ENCODE measurements at places on chromosomes 7 and 10. TPM values are rescaled to one million over a fixed set of nuclear protein-coding genes. Genes with fewer than 3 reads are reported as not detected.
A peak's percentile ranks its signal among the peaks of the same experiment; 100 is the strongest.

COL1A2 gene
- total RNA-seq = 0.15 TPM

DNA sequence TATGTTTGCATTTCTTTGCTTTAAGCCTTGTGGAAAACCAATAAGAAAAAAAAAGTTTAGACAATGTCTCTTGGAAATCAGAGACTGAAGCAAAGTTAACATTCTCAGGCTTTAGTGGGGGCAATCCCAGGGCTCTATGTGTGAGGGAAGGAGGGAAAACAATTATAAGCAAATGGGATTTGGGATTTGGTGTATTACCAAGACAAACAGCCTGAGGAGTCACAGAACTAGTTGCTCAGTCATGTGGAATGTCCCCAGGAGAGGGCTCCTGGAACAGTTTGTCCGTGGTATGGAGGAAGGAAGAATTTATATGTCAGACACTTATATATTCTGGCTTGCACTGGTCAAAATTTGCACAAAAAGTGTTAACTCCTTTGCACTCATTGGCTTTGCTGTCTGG, 562.9 kb upstream of the TPK1 start:
- no peak for DNase-seq
- H3K4me1 ChIP-seq = no peaks in the 10 kb centered on the region
- H3K4me3 ChIP-seq = no peak overlapping the region
- H3K27me3 ChIP-seq = no peaks in the 10 kb centered on the region
- no peak overlapping the region for H3K27ac ChIP-seq

DNA sequence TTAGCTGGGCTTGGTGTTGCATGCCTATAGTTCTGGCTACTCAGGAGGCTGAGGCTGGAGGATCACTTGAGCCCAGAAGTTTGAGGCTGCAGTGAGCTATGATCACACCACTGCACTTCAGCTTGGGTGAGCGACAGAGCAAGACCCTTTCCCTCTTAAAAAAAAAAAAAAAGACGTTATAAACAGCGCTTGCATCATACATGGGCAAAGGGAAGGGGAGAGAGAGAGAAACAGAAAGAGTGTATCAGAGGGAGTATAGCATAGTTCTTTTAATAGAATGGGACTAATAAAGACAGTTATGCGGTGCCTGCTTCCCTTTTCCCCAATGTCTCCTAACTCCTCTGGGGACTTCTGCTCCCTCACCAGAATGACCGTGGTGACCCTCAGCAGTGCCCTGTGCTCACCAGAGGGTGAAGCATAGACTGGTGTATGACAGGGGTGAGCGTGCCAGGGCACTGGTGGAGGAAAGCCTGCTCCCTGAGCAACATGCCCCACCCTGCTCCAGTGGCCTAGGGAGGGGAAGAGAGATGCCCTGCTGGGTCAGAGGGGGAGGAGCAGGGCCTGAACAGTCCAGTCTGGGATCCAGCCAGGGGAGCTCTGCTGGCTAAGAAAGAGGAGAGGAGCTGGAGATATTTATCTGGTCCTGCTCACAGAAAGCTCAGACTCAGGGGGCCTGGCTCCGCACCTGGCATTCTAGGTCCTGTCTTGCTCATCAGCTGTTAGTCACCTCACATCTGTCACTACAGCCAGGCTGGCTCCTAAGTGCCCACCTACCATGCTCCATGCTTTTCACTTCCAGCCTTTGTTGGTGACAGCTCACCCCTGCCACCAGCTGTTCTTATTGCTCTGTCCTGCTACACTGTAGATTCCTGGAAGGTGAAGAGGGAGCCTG, 2.2 kb downstream of the PDZD7 start:
- H3K36me3 ChIP-seq = no peaks in the 10 kb centered on the region
- peaks cover 15% of the 10 kb centered on the region for H3K4me1 ChIP-seq
- H3K27ac ChIP-seq = no peak overlapping the region
- no peak overlapping the region for H3K4me3 ChIP-seq

DNA sequence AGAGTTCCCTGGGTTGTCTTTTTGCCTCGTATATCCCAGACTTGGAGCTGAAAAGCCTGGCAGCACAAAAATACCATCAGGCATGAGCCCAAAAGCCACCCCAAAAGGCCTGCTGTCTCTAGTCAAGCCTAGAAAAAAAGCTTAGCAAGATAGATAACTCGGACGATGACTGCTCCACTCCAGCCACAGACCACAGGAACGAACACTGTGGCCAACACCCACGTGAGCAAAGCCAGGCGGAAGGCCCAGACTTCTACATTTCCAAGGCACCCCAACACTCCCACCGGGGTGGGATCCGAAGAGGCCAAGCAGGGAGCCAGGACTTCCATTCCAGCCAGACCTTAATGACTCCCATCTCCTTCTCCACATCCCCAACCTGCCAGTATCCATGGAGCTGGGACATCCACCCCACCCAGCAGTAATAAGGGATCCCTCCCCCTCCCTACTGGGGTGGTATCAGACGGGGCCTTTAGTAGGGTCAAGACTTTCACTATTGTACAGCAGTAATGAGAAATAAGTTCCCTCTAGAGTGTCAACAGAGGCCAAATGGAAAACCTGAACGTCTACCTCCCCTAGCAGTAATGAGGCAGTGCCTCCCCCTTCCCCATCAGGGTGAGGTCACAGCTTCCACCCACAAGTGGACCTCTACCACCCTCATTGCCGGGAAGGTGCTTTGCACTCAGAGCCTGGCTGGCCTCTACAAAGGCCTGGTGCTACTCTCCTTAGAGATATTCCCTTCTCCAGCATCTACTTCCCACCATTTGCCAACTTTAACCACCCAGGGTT, 23.0 kb downstream of the PRLHR start:
- no peak overlapping the region for H3K4me3 ChIP-seq
- H3K27ac ChIP-seq = no peak overlapping the region
- H3K4me1 ChIP-seq = peaks cover 12% of the 10 kb centered on the region
- peaks cover 6% of the 10 kb centered on the region for H3K27me3 ChIP-seq
- no peak for DNase-seq
- no peaks in the 10 kb centered on the region for H3K36me3 ChIP-seq

DNA sequence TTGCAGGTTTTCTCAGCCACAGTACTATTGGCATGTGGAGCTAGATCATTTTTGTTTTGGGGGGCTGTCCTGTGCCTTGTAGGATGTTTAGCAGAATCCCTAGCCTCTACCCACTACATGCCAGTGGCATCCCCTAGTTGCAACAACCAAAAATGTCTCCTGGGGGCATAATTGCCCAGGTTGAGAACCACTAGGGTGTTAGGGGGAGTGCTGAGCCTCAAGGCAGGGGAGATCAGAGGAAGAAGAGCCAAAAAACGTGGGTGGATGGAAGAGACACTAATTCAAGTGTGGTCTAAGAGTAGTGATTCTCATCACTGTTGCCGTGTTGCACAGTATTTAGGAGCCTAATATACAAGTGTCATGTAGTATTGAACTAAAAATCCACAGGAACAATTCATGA, 31.7 kb upstream of the CCNY start:
- peaks cover 5% of the 10 kb centered on the region for H3K4me1 ChIP-seq
- no peak overlapping the region for H3K27ac ChIP-seq

- H3K4me1 ChIP-seq = no peaks in the 10 kb centered on the region
- no peaks in the 10 kb centered on the region for H3K36me3 ChIP-seq
- no peak overlapping the region for H3K4me3 ChIP-seq
- H3K27me3 ChIP-seq = no peaks in the 10 kb centered on the region
- no peak for DNase-seq
Measured at GRCh38 chr7:121961089-121961867, 88.3 kb downstream of the PTPRZ1 start.

GRCh38 chr10:116947841-116948529, 57.0 kb downstream of the SHTN1 start:
- no peak for DNase-seq
- H3K36me3 ChIP-seq = no peaks in the 10 kb centered on the region
- H3K4me1 ChIP-seq = no peaks in the 10 kb centered on the region
- no peak overlapping the region for H3K27ac ChIP-seq

DNA sequence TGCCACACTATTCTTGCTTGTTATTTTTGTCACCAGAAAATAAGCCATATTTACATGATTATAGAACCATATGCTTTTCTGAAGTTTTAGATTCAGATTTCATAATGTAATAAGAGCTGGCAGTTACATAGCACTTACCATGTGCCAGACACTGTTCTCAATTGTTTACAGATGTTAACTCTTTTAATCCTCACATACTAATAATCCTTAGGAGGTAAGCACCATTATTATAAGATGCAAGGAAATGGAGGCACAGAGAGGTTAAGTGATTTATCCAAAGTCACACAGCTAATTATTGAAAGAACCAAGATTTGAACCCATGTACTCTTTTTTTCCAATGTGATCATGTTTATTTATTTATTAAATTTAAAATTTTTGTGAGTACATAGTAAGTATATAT, 57.2 kb downstream of the CREB5 start:
- H3K27me3 ChIP-seq = peaks cover 8% of the 10 kb centered on the region
- no peak for DNase-seq
- no peaks in the 10 kb centered on the region for H3K36me3 ChIP-seq
- no peaks in the 10 kb centered on the region for H3K4me1 ChIP-seq

- no peak overlapping the region for H3K4me3 ChIP-seq
- peaks cover 28% of the 10 kb centered on the region for H3K27me3 ChIP-seq
- H3K36me3 ChIP-seq = no peaks in the 10 kb centered on the region
- no peaks in the 10 kb centered on the region for H3K4me1 ChIP-seq
Measured at GRCh38 chr7:131905471-131905973, 349.1 kb upstream of the PODXL start.

DNA sequence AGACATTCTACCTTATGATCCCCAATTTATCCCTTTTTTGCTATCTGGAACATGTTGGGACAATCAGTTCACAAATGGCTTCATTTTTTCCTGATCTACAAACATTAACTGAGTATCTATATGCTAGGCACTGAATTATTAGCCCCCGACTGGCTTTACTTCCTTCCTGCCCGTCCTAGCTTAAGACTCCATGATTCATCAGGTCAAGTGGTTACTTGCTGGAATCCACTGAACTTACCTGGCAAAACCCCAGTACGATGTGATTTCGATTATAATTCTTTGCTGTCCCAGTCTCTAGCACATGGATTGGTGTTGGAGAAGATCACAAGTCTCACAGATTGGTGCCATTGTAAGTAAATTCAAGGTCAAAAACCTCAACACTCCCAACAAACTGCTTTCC, 77.1 kb downstream of the ORC5 start:
- no peak for DNase-seq
- no peaks in the 10 kb centered on the region for H3K4me1 ChIP-seq
- no peak overlapping the region for H3K27ac ChIP-seq
- H3K27me3 ChIP-seq = no peaks in the 10 kb centered on the region

DNA sequence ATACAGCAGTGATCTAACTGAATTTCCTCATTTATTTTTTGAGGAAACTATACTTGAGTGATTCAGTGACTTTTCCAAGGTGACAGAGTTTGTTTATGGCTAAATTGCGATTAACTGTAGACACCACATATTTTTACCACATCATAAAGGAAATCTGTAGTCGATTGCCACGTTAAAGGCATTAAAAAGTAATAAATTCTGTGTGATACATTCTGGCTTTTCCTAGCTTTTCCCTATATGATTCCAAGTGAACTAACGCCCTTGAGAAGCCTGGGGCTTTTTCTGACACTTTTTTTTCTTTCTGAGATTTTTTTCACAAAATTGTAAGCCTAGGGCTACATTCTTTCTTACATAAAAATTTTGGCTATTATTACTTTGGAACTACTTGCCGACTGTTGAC, 266.9 kb downstream of the BICC1 start:
- no peaks in the 10 kb centered on the region for H3K36me3 ChIP-seq
- no peaks in the 10 kb centered on the region for H3K27me3 ChIP-seq
- no peak overlapping the region for H3K27ac ChIP-seq
- no peaks in the 10 kb centered on the region for H3K4me1 ChIP-seq

DNA sequence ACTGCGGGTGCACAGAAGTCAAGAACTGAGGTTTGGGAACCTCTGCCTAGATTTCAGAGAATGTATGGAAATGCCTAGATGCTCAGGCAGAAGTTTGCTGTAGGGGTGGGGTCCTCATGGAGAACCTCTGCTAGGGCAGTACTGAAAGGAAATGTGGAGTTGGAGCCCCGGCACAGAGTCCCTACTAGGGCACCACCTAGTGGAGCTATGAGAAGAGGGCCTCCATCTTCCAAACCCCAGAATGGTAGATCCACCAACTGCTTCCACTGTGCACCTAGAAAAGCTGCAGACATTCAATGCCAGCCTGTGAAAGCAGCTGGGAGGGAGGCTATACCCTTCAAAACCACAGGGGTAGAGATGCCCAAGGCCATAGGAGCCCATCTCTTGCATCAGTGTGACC, 1336.0 kb upstream of the CELF2 start:
- H3K4me1 ChIP-seq = no peaks in the 10 kb centered on the region
- H3K27ac ChIP-seq = no peak overlapping the region
- H3K27me3 ChIP-seq = no peaks in the 10 kb centered on the region
- H3K36me3 ChIP-seq = no peaks in the 10 kb centered on the region

- H3K27me3 ChIP-seq = no peaks in the 10 kb centered on the region
- H3K27ac ChIP-seq = no peak overlapping the region
- DNase-seq = no peak
- H3K4me1 ChIP-seq = no peaks in the 10 kb centered on the region
- no peaks in the 10 kb centered on the region for H3K36me3 ChIP-seq
Measured at GRCh38 chr7:81902536-81902935, 132.7 kb upstream of the HGF start.

DNA sequence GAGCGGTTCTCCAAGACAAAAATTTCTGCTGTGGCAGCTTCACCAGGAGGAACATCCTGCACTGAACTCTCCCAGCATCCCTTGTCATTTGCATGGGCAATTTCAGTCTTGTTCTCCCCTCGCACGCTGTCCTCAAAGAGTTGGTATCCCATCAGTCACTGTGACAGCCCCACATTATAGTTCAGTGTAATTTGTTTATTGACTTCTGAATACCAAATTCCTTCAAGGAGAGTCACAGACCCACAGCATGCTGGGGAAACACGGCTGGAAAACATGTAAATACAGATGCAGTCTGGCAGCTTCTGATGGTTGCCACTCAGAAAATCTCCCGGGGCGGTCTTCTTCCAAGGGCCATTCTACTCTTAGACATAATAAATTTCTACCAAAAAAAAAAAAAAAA, 151.0 kb upstream of the NEBL start:
- no peak for DNase-seq
- no peak overlapping the region for H3K27ac ChIP-seq
- H3K36me3 ChIP-seq = no peaks in the 10 kb centered on the region

- no peaks in the 10 kb centered on the region for H3K36me3 ChIP-seq
- no peak overlapping the region for H3K4me3 ChIP-seq
- H3K27me3 ChIP-seq = peaks cover 38% of the 10 kb centered on the region
- H3K27ac ChIP-seq = no peak overlapping the region
Measured at GRCh38 chr7:155495440-155496248, 37.7 kb downstream of the EN2 start.

DNA sequence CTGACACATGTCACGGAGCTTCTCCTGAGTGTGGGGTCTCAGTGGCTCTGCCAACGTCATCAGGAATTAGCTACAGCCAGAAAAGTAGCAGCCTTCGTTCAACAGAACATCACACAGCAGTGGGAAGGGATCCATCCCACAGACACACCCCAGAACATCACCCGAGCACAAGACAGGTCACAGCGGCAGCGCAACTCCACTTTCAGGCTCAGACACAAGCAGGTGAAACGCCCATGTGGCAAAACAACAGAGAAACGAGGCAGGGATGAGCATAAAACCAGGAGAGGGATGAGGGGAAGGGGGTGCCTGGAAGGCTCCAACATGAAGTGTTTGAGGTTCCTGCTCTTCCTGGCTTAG, 44.8 kb downstream of the CAMK2B start:
- H3K36me3 ChIP-seq = no peaks in the 10 kb centered on the region
- H3K4me3 ChIP-seq = no peak overlapping the region
- H3K27ac ChIP-seq = no peak overlapping the region
- DNase-seq = no peak
- H3K4me1 ChIP-seq = no peaks in the 10 kb centered on the region

GRCh38 chr10:88281592-88282347, 301.3 kb downstream of the RNLS start:
- H3K27ac ChIP-seq = peak overlapping the region; percentile 6
- no peak overlapping the region for H3K4me3 ChIP-seq
